ENCODE measurements at places on chromosomes 16 and 17. TPM values are rescaled to one million over a fixed set of nuclear protein-coding genes. Genes with fewer than 3 reads are reported as not detected.

The GAS7 gene
- total RNA-seq = 21.6 TPM

The ACSM2B gene
- not detected for total RNA-seq

The MYH11 gene
- 98.2 TPM for total RNA-seq

The RAB37 gene
- 9.8 TPM for total RNA-seq

The COX10 gene
- 24.9 TPM for total RNA-seq

The SCGB1C2 gene
- not detected for total RNA-seq

The HOXB5 gene
- 19.9 TPM for total RNA-seq

The RUNDC3A gene
- total RNA-seq = 0.34 TPM

The PCGF2 gene
- total RNA-seq = 25.5 TPM

DNA sequence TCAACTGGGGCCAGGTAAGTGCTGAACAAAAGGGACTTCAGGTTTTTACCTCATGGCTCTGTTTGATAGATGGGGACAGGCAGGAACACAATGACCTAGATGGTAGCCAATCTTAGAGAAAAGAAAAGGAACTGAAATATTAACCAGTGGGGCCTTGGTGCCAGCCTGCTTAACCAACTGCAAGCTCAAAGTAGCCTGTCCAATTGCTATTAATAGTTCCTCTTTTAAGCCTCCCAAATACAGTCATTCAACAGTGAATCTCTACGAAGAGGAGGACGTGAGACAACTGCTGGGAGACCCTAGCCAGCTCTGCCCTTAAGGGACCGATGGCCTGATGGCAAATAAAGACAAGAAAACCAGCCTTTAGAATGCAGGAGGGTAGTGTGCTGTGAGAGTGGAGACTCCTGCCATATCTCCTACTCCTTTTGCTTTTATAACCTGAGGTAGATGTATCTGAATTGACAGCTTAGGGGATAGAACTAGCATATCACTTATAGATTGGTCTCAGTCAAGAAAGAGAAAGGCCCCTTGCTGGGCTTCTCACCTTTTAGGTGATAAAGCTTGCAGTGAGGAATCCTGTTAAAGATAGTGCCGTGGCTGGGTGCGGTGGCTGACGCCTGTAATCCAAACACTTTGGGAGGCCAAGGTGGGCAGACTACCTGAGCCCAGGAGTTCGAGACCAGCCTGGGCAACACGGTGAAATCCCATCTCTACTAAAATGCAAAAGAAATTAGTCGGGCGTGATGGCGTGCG, 28.3 kb downstream of the ARSG start:
- DNase-seq = no peak

DNA sequence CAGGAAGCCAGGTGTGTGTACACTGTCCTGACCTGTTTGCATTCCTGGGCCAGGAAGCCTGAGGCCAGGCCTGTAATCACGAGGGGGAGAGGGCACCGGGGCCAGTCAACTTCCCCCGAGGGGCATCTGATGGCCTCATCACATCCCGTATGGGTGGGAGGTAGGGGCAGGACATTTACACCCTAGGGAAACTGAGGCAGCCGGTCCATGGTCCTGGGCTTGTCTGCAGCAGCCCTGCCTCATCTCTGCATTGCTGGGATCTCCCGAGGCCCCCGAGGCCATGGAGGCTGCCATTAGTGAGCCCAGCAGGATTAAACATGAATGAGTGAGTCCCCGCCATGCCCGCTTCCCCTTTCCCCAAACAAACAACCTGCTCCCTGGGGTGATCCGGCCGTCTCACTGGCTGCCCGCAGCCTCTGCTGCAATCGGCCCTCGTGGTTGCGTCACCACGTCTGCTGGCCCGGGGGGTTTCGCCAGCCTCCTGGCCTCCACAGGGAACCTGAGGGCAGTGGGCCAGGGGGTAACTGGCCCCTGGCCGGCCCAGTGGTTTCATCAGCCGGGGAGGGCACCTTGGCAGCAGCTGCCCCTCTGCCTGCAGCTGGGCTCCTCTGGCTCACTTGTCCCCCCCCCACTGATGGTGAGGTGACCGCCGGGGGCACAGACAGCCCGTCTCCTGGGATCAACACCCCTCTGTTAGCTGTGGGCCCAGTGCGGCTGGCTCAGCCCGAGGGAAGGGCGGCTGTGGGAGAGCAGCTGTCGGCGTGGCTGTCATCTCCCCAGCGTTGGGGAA, 88.3 kb upstream of the GSE1 start:
- DNase-seq = peak; percentile 52

- DNase-seq = no peak
Observed at GRCh38 chr16:10862438-10862837, 14.6 kb upstream of the CIITA start.

GRCh38 chr17:41917192-41917591, 1.6 kb downstream of the ACLY start:
- no peak for DNase-seq

DNA sequence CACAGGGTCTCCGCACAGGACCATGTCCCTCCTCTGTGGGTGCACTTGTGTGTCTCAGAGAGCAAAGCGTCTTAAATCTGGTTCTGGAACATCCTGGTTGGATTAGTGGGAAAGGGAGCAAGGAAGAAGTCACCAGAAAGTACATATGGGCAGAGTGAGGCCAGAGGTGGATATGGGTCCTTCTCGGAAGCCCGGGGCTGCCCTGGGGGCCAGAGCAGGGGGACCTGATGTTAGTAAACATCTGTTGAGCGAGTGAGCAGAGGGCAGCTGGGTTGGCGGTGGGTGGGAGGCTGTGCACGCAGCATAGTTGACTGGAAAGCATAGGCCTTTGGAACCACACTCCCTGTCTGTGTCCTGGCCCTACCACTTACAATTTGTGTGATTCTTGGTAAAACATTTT, 22.7 kb downstream of the UNC13D start:
- no peak for DNase-seq

DNA sequence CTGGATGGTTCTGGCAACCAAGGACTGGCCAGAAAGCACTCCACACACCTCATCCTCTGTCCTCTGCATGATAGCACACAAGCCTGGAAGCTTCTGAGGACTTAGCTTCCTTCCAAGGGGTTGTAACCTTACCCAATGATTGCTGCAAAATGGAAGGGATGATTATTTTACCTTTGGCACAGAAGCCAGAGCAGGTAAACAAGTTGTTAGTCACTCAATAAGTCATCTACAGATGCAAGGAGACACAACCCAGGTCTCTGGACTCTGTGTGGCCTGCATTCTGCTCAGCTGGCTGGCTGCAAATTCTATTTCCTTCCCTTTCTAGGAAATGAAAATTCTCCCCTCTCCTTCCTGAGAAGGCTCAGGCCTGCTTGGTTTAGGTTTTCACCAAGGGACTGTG, 26.7 kb upstream of the DYNLL2 start:
- no peak for DNase-seq

- DNase-seq = peak; percentile 33
Observed at GRCh38 chr16:15482068-15482747, 47.8 kb downstream of the BMERB1 start.

- DNase-seq = peak; percentile 98
Observed at GRCh38 chr16:22232277-22233036, 26.4 kb downstream of the EEF2K start.

DNA sequence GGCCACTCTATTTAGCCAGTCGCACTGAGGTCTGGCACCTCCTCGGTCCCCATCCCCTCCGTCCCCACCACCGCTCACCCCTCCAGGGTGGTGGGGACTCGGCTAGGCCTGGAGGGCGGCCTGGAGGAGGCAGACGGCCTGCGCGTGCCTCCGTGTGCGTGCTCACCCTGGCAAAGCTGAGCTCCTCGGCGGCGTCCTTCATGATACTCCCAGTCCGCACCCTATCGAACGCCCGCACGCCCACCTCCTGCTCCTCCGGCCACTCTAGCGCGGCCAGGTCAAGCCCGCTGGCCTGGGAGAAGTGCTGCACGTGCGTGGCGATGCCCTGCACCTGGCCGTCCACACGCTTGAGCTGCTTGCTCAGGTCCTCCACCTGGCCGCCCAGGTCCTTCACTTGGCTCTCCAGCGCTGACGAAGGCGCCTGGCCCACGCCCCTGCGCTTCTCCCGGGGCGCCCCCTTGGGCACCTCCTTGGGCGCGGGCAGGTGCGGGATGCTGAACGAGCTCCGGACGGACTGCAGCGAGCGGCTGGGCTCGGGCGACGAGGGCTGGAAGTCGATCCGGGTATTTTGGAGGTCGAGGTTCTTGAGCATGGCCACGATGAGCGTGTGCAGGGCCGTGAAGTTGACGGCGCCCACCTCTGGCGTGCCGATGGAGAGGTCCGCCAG, 644 bp downstream of the QRICH2 start:
- DNase-seq = no peak

DNA sequence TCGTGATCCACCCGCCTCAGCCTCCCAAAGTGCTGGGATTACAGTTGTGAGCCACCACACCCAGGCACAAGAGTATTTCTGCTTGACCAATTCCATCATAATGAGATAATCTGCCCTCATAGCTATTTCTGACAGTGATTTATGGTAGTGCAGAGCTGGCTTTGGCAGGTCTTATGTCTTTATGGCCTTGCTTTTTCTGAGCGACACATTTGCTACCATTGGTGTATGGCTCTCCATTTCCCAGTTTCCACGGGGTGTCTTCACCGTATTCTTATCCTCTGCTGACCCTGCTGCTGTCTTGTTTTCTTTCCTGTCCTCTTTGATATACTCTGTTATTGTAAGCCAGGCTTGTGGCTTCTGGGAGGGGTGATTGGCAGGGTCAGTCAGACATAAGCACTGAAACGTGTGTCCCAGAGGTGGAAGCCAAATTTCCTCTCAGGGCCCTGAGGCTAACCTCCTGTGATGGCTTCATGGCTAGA, 161.1 kb upstream of the TBX2 start:
- DNase-seq = no peak

- no peak for DNase-seq
Observed at GRCh38 chr17:57517273-57517631, 227.8 kb downstream of the CCDC182 start.

DNA sequence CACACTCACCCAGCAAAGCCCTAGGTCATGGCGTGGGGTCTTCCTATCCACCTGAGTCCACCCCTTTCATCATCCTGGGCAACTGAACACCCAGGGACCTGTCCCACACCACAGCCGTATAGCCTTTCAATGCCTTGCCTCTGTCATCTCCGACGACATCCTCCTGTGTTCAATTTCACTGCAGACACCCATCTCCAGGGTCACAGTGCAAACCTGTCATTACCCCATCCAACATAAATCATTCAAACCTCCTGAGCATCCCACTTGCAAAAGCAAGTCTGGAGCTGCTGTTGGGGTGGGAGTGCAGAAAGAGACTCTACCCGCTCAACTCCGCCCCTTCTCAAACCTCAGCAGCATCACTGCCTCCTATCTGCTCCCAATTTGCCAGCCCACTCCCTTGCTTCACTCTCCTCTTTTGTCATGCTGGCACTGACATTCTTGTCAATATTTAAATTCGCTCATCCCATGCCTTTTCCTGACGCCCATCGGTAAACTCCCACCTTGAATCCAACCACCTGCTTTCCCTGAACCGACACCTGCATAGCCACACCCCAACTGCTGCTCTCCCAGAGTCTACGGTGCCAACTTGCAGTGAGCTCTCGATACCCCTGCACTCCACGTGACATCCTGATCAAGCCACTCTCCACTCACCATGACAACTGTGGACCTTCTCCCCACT, 37.0 kb downstream of the MARF1 start:
- DNase-seq = no peak

DNA sequence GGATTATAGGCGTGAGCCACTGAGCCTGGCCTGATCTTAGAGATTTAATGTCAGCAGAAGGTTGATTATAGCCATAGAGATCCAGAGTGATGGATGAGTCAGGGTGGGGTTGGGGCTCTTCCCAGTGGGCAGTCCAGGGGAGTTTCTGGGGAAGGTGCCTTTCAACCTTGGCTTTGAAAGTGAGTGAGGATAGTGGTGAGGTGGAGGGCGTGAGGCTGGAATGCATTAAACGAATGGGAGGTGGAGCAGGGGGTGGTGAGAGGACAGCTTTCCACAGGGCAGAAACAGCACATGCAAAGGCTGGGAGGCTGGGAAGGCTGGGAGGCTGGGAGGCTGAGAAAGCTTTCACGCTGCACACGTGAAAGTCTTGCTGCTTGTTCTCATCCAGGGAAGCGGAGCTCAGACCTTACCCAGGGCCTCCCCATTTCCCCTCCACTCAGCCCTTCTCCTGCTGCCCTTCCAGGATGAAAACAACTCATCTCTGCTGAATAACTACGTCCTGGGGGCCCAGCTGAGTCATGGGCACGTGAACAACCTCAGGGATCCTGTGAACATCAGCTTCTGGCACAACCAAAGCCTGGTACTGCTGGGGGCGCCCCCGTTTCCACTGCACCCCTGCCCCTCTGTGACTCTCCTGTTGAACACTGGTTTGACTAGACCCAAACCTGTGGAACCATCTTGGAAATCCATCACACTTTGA, 22.3 kb downstream of the ADGRG5 start:
- DNase-seq = no peak
